AG20443 (cell line): ENCODE measurements at places on chromosomes 6 and 20.

DNA sequence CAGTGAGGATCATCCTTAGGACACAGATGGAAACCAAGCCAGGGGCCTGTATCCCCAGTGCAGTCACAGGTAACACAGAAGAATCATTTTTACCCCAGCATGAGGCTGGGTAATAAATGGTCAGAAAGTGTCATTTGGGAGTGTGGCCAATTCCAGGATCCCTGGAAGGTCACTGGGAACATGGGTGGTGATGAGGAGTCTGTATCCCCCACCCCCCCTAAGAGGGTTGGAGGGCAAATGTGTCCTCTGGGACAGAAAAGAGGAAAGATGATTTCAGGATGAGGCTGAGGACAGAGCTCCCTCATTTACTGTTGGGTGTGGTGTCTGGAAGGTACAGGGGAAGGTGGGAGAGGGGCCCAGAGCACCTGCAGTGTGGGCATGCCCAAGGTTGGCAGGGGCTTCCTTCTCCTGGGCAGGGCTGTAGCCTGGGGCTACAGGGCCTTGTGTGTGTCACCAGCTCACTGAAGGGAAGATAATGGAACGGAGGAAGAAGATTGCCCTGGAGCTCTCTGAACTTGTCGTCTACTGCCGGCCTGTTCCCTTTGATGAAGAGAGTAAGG, 34.5 kb downstream of the PLCG1 start:
- no peak for DNase-seq

- DNase-seq = peak; percentile 18
These were observed 350.1 kb upstream of the HSF2 start for GRCh38 chr6:122049341-122049740.

DNA sequence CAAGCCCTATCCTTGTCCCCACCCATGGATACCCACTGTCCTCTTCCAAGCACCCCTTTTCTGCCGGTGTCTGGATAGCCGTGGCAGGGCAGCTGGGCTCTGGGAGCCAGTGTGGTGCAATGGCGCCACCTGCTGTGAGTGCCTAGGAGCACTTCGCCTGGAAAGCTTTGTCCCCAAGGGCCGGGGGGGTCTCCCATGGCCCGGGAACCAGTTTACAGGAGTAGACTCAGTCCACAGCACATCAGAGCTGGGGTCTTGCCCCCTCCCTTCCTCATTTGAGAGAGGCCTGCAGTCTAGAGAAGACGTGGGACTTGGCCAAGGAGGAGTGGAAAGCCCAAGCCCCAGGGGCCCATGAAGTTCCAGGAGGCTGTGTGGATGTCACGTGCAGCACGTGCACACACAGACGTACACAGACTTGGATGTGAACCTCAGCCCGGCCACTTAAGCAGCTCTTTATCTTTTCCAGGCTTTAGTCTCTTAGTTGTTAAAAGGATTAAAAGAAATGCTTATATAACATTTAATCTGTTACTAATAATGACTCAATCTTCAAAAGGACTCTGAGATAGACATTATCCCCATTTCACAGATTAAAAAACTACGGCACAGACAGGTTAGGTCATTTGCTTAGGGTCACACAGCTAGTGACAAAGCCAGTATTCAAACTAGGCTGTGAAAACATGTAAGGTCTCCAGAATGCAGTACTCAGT, 40.9 kb upstream of the CDH22 start:
- peak; percentile 83 for DNase-seq

DNA sequence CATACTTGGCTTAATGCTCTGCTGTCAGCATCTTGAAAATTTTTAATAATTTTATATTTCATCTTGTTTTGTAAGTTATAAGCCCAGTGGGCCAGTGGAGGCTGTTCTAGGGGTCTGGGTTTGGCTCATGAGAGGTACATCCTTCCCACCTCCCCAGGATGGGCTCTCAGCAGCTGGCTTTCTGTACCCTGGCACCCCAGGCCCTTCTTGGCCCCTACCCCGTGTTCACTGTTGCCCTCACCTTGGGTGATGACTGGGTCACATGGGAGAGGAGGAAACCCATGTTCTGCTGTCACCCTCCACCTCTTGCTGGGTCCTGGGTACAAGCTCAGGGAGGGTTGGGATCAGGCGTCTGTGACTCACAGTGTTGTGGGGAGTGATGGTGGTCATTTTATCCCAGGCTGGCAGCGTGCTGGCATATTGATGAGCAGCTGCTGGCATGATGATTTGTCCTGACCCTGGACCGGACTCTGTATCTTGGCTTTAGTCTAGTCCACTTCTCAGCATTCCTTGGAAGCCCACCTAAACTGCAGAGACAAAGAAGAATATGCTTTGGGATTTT, 34.6 kb downstream of the SLC16A10 start:
- no peak for DNase-seq

GRCh38 chr20:3671986-3672546, 8.9 kb upstream of the GFRA4 start:
- no peak for DNase-seq

DNA sequence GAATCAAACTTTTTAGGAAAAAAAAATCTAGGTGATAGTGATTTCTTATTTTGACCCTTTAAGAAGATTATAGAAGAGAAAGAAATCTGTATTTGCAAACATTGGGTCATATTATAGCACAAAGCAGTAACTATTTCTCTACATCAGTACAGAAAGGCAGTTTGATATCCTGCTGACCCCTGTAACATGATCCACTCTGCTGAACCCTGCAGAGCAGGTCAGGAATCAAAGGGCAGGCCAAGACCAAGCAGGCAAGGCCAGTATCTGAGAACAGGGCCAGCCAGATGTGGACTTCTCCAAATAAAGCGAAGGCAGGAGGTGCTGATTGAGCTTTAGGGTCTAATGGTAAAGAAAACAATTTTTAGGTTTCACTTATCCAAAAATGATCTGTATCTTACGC, 239.4 kb downstream of the PTPRK start:
- DNase-seq = no peak

DNA sequence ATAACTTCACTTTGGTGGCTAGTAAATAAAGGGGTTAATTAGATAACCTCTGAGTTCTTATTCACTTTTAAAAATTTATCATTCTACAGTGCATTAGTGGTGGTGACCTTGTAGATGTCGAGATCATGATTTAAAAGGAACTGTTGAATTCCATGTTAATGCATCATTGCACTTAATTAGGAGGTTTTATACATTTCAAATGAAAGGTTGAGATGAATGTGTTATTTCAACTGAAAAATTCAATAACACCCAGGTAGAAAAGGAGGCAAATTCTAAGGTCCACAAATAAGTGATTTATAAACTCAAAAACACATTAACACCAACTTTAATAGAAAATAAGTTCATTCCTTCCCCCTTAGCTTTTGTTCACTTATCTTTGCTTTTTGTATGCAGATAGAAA, 58.3 kb upstream of the TMEM170B start:
- DNase-seq = no peak

- peak; percentile 4 for DNase-seq
These were observed 82.2 kb upstream of the OPRM1 start for GRCh38 chr6:153956808-153957207.

- DNase-seq = peak; percentile 32
These were observed 73.2 kb downstream of the LY86 start for GRCh38 chr6:6661684-6662083.

GRCh38 chr6:56475736-56476457, 166.8 kb downstream of the DST start:
- DNase-seq = no peak

GRCh38 chr6:72250664-72251063, 364.3 kb downstream of the RIMS1 start:
- no peak for DNase-seq

DNA sequence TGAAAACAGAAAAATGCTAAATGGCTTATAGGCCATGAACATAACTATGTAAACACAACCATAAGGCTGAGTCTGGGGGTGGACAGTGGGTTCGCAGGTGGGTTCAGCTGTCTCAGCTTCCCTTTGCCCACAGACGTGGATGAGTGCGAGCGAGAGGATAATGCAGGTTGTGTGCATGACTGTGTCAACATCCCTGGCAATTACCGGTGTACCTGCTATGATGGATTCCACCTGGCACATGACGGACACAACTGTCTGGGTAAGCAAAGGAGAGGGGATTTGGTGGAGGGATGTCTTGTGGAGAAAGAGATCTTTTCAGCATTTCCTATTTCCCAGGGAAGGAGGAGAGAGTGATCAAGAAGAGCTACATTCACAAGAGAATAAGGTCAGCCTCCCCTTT, 14.7 kb downstream of the SCUBE3 start:
- no peak for DNase-seq

DNA sequence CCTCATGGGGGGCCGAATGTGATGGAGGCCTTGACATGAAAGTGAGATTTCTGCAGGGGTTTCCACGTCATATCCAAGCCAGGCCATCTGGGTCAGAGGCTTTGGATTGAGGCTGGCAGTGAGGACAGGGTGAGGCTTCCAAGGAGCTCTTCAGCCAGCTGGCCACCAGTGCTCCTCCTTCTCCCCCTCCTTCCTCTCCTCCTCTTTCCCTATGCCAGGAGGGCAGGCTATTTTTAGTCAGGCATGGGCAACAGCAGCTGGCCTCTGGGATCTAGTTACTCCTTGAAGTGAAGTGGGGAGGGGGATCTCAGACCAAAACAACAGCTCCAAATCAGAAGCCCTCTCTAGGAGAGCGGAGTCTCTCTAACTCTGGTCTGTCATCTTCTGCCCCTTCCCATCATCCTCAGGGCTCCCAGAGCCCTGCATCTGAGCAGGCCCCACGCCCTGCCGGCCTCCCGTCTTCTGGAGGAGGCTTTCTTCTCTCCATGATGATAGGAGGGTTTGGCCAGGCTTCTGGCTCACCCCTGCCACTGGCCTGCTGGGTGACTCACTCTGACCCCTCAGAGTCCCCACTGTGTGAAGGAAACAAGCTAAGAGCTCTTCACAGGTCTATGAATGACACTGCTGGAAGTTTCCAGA, 612 bp downstream of the TNNC2 start:
- DNase-seq = peak; percentile 58
